ENCODE measurements at places on chromosomes 16 and 17.

DNA sequence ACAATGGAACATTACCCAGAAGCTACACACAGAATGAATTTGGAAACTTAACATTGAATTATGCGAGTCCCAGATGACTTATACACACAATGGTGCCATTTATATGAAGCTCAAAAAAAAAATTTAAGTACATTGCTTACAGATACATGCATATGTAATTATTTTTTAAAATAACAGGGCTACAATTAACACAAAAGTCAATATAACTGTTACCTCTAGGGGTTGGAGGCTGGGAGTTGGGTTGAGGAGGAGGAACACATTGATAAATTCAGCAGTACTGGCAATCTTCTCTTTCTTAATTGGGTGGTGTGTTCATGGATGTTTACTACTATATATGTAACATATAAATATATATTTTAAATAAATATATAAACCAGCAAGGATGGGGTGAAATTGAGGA lies 1.1 kb downstream of the ZNF23 start:
- no peak for DNase-seq

GRCh38 chr17:4786106-4786511 lies at the start of gene VMO1:
Gene VMO1, minus strand, starts transcription at chr17:4786364. Its CDS starts 12 bp downstream, at chr17:4786352.
- no peak for DNase-seq

DNA sequence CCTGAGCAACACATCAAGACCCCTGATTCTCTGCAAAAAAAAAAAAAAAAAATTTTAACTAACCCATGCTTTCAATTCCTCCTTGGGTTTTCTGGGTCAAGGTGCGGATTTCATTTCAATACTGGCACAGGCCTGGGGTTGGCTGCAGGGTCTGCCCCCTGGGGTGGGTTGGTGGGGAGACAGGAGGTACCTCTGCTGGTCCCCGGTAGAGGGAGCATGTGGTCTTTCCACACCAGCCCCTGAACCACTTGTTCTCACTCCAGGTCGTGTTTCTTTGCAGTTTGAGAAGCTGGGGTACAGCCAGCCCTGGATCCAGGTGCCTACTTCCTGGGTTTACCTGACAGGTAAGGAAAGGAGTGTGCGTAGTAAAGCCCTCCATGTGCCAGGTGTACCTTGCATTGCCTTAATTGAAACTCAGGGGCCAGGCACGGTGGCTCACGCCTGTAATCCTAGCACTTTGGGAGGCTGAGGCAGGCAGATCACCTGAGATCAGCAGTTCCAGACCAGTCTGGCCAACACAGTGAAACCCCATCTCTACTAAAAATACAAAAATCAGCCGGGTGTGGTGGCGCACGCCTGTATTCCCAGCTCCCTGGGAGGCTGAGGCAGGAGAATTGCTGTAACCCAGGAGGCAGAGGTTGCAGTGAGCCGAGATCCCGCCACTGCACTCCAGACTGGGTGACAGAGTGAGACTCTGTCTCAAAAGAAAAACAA lies 21.8 kb downstream of the SDR42E2 start:
- no peak for DNase-seq

DNA sequence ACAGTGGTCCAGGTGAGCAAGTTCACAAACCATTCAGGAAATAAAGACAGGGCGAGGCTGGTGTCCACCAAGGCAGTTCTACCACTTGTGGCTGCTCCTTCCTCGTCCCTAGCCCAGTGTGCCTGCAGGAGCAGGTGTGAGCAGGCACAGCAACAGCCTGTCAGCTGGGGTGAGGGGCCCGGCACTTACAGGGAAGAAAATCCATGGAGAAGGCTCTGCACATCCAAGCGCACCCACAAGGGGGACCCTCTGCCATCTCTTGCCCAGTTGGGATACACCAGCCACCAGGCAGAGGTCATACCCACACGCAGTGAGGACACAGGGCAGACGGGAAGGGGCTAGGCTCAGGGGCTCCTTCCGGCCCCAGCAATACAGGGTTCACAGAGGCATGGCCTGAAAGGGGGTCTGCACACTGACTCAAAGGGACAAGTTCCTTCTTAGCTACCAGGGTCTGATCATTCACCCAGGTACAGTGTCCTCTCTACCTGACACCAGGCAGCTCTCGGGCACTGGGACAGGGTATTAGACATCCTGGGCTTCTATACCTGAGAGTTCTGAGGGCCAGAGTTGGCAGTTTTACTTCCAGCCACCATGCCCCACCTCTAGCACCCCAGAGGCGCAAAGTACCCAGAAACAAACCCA lies 27.0 kb downstream of the CDIP1 start:
- no peak for DNase-seq

DNA sequence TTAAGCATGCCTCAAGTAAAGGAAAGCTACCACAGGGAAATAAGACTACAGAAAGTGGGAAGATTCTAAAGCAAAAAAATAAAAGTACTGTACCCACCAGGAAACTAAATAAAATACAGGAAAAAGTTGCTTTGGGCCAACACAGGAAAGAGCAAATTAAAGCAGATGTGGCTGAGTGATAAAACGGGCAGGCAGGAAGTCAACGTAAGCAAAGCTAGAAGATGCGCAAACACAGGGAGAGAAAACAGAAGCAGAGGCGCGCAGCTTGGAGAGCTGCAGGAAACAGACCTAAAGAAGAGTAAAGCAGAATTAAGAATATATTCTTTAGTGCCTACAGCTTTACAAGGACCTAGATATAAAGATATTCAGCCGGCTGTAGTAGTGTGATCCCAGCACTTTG lies 21.7 kb downstream of the USP36 start:
- no peak for DNase-seq

- no peak for DNase-seq
Measured at GRCh38 chr17:8105957-8106398, 12.3 kb downstream of the ALOXE3 start.

- no peak for DNase-seq
Measured at GRCh38 chr17:63601439-63602371, 1.0 kb downstream of the TACO1 start.

DNA sequence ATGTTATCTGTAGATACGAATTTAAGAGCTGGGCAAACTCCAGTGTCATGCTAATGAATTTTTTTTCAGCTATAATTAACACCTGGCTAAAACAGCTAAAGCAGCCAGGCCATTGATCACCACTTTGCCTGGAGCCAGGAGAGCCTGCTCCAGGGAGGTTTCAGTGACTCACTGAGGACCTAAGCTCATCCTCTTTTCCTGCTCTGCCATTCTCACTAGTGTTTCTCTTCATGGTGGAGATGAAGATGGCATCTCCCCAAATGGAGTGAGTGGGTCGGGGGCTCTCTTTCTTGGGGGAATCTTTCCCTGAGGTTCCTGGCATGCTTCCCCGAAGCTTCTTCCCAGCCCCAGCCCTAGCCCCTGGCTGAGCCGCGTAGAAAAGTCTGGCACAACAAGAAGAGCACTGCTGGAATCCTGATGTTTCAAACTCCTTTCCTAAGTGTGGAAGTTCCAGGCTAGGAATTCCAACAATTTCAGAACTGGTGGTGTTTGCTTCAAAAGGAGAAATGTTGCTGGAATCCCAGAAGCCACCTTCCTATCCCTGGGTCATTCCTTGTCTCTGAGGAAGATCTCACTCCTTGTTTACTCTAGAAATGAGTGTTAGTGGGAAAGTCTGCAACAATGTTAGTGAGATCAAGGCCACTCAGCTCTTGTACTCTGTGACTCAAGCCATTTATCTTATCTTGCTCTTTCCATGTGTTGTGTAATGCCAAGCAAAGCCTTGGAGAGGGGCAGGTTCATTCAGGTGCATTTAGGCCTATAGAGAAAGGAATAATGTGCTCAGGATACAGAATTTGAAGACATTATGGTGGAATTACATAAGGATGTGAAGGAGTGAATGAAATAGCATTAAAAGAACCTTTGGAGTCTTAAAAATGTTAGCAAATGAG lies 26.0 kb upstream of the B4GALNT2 start:
- no peak for DNase-seq

- no peak for DNase-seq
Measured at GRCh38 chr17:80647746-80648145, 103.1 kb downstream of the RPTOR start.

DNA sequence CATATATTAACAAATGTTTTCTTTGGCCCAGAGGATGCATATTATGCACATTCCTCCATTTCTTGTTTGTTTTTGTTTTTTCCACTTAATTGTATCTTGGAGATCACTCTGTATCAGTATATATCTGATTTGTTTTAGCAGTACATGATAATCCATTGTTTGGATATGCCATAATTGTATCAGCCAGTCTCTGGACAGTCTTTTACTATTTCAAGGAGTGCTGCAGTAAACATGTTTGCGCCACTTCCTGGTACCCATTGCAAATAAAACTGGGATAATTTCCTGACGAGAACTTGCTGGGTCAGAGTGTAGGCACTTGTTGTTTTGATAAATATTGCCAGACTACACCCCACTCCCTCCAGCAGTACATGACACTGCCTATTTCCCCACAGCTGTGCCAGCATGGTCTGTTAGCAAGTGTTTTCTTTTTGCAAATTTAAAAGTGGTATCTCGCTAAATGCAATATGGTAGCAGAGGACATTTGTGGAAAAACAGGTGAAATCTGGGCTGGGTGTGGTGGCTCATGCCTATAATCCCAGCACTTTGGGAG lies 4.9 kb upstream of the TMEM11 start:
- DNase-seq, result no peak

- no peak for DNase-seq
Measured at GRCh38 chr16:74297145-74297665, 591 bp downstream of the PSMD7 start.

Measured in NCI-H1048 (cell line).